ENCODE measurements at places on chromosomes 5 and 9. TPM values are rescaled to one million over a fixed set of nuclear protein-coding genes. Genes with fewer than 3 reads are reported as not detected.

Gene NSMF
- total RNA-seq = 42.1 TPM

Gene PRLR
- 0.02 TPM for total RNA-seq

Gene NR3C1
- total RNA-seq = 33.1 TPM

Gene PDCD1LG2
- 0.20 TPM for total RNA-seq

Gene ADCY2
- not detected for total RNA-seq

Gene LRRTM2
- not detected for total RNA-seq

Gene KIF27
- 0.95 TPM for total RNA-seq

Gene PHF24
- 0.39 TPM for total RNA-seq

Gene SLC45A2
- total RNA-seq = not detected

Gene TRIM7
- total RNA-seq = 40.3 TPM

Gene IL5
- not detected for total RNA-seq

Gene GABRA1
- total RNA-seq = not detected

Gene HINT2
- total RNA-seq = 115 TPM

Gene GPRIN1
- 9.1 TPM for total RNA-seq

Gene MYO10
- 36.8 TPM for total RNA-seq

Gene PIP5K1B
- total RNA-seq = not detected

Gene MLANA
- not detected for total RNA-seq

Gene F12
- 25.7 TPM for total RNA-seq

Gene FAM221B
- not detected for total RNA-seq

Gene BARHL1
- total RNA-seq = not detected

Gene SLC36A3
- total RNA-seq = not detected

Gene SHC3
- 0.34 TPM for total RNA-seq

Gene OR1L6
- not detected for total RNA-seq

Gene DMRTA1
- total RNA-seq = 0.58 TPM

Gene RFESD
- 2.0 TPM for total RNA-seq

Gene BNIP1
- 15.8 TPM for total RNA-seq

Gene TAF1L
- not detected for total RNA-seq

Gene IRX4
- total RNA-seq = 0.39 TPM

Gene NIPAL4
- total RNA-seq = 13.5 TPM

Gene PCDHB16
- 0.05 TPM for total RNA-seq

Gene WDR31
- total RNA-seq = 1.1 TPM

Gene MEGF10
- total RNA-seq = not detected

Gene DIAPH1
- 99.2 TPM for total RNA-seq

Gene DNAI1
- total RNA-seq = not detected

Gene TOR2A
- 17.3 TPM for total RNA-seq

Gene LSM11
- total RNA-seq = 2.6 TPM

Gene ZSWIM6
- total RNA-seq = 5.2 TPM

Gene SNCAIP
- total RNA-seq = not detected

Gene TMC1
- 0.10 TPM for total RNA-seq

Gene ESM1
- total RNA-seq = not detected

Gene ZBTB26
- 1.9 TPM for total RNA-seq

Gene DRD1
- total RNA-seq = 0.08 TPM

Gene SLC34A1
- total RNA-seq = not detected

Gene SAP30L
- total RNA-seq = 29.0 TPM

Gene TAS2R1
- total RNA-seq = not detected

Gene NUTM2F
- total RNA-seq = not detected

Gene CD180
- total RNA-seq = not detected

Gene PCDHGA6
- 0.24 TPM for total RNA-seq

Gene IFNE
- total RNA-seq = 1.8 TPM

Gene TSSK1B
- total RNA-seq = not detected

All from A549 treated with Mapracorat at 1 μM for 4 hours (cell line).